Ascending aorta (tissue), 2 donors: ENCODE measurements at places on chromosomes 13 and 19.

GRCh38 chr19:45297674-45298073 is 25.0 kb downstream of the CKM start:
- DNase-seq, result no peak

DNA sequence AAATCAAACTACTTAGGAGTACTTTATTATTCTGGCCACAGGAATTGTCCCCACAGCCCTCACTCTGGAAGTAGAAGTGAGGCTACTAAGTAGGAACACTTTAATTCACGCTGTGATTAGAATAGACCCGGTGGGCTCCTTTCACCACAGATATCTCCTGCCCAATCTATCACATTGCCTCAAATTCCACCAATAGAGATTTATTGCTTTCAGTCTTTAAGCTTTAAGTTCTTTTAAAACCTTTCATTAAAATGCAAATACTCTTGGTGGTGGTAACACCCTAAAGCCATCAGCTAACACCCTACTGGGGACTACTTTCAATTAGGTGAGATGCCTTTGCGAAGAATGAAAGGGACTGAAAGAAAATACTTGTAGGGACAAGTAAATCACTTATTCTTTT is 181.9 kb downstream of the DACH1 start:
- no peak for DNase-seq

- no peak for DNase-seq
Measured at GRCh38 chr19:17116996-17117702, 41.6 kb downstream of the MYO9B start.

GRCh38 chr13:45768656-45769479 is 66.7 kb downstream of the CBY2 start:
- DNase-seq, result no peak

DNA sequence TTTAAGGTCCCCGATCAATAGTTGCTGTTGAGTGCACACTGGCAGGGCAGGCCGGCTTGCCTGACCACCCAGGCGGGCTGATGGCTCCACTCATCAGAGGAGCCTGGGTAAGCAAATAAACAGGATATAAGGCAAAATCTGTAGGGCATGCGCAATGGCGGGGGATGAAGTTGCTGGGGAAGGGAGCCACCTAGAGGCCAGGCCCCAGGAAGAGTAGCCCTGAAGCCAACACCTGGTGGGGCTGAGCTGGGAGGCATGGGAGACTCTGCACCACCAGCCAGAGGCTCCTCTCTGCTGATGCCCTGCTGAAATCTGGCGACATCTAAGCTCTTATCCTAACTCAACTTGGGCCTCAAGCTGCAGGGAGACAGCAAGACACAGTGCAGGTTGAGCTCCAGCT is 324.3 kb downstream of the ZNF536 start:
- DNase-seq, result no peak

GRCh38 chr19:53988981-53989380 is 2.5 kb upstream of the CACNG6 start:
- no peak for DNase-seq

GRCh38 chr19:27974082-27974513 is 1238.9 kb downstream of the UQCRFS1 start:
- DNase-seq, result no peak

- DNase-seq, result no peak
Measured at GRCh38 chr19:41997851-41998229, 3.8 kb upstream of the ATP1A3 start.

- DNase-seq, result no peak
Measured at GRCh38 chr19:14391156-14391821, 10.0 kb downstream of the ADGRE5 start.

- no peak for DNase-seq
Measured at GRCh38 chr19:55672418-55672817, 2.6 kb upstream of the EPN1 start.
